Vagina (tissue), 2 donors: ENCODE measurements at places on chromosomes 3 and 15.

DNA sequence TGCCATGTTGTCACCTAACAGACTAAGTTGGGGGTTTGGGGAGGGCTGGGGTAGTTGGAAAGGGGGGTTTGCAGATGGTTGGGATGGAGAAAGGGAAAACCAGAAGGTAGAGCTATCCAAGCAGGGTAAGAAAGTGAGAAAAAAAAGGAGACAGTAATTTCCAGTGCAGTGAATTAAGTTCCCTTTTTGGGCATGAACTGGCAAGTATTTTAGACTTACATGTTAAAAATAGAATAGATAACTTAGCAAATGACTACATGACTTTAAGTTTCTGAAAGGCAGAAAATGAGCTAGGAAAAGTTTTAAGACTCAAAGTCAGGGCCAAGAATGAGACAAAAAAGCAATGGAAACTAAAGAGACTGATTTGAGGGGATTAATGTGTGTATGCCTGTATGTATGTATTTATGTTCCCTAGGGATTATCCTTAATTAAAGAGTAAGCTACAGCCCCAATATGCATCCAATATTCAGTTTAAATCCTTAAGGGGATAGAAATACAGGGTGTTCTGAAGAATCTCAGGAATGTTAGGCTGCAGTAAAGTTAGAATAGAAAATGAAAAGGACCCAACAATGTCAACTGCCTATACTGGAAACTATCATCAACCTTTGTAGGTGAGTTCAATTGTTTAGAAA lies 285.2 kb upstream of the MME start:
- H3K27ac ChIP-seq: no peak overlapping the region
- H3K36me3 ChIP-seq: no peaks in the 10 kb centered on the region
- no peaks in the 10 kb centered on the region for H3K4me1 ChIP-seq
- DNase-seq: no peak
- no peaks in the 10 kb centered on the region for H3K27me3 ChIP-seq
- H3K4me3 ChIP-seq: no peak overlapping the region

- no peaks in the 10 kb centered on the region for H3K27me3 ChIP-seq
- no peaks in the 10 kb centered on the region for H3K36me3 ChIP-seq
- DNase-seq: no peak
- no peak overlapping the region for H3K27ac ChIP-seq
- no peaks in the 10 kb centered on the region for H3K4me1 ChIP-seq
Measured at GRCh38 chr15:25241241-25241801, 197.5 kb downstream of the UBE3A start.

GRCh38 chr3:152362086-152362485 lies 93.4 kb downstream of the MBNL1 start:
- no peaks in the 10 kb centered on the region for H3K36me3 ChIP-seq
- H3K4me1 ChIP-seq: peaks cover 31% of the 10 kb centered on the region
- H3K27me3 ChIP-seq: no peaks in the 10 kb centered on the region
- DNase-seq: no peak

DNA sequence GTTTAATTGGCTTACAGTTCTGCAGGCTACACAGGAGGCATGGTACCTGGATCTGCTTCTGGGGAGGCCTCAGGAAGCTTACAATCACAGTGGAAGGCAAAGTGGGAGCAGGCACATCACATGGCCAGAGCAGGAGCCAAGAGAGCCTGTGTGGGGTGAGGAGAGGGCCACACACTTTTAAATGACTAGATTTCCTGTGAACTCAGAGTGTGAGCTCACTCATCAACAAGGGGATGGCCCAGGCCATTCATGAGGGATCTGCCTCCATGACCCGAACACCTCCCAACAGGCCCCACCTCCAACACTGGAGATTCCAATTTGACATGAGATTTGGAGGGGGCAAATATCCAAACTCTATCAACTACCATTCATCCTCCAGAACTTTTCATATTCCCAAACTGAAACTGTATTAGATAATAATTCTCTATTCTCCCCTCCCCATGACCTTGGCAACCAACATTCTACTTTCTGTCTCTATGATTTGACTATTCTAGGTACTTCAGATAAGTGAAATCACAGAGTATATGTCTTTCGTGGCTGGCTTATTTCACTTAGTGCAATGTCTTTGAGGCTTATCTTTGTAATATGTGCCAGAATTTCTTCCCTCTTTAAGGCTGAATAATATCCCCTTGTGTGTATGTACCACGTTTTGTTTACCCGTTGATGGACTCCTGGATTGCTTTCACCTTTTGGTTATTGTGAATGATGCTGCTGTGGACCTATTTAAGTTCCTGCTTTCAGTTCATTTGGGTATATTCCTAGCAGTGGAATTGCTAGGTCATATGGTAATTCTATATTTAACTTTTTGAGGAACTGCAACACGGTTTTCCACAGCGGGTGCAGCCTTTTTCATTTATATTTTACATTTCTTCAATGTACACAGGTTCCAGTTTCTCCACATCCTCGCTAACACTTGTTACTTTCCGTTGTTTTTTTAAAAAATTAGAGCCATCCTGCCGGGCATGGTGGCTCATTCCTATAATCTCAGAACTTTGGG lies 43.8 kb downstream of the TKT start:
- no peaks in the 10 kb centered on the region for H3K36me3 ChIP-seq
- no peak for DNase-seq
- no peak overlapping the region for H3K27ac ChIP-seq
- no peaks in the 10 kb centered on the region for H3K4me1 ChIP-seq
- H3K4me3 ChIP-seq: no peak overlapping the region

- DNase-seq: no peak
- H3K4me3 ChIP-seq: no peak overlapping the region
- H3K36me3 ChIP-seq: no peaks in the 10 kb centered on the region
- peak overlapping the region; percentile 21 for H3K27ac ChIP-seq
- no peaks in the 10 kb centered on the region for H3K4me1 ChIP-seq
Measured at GRCh38 chr15:57747206-57747896, 40.8 kb downstream of the POLR2M start.

DNA sequence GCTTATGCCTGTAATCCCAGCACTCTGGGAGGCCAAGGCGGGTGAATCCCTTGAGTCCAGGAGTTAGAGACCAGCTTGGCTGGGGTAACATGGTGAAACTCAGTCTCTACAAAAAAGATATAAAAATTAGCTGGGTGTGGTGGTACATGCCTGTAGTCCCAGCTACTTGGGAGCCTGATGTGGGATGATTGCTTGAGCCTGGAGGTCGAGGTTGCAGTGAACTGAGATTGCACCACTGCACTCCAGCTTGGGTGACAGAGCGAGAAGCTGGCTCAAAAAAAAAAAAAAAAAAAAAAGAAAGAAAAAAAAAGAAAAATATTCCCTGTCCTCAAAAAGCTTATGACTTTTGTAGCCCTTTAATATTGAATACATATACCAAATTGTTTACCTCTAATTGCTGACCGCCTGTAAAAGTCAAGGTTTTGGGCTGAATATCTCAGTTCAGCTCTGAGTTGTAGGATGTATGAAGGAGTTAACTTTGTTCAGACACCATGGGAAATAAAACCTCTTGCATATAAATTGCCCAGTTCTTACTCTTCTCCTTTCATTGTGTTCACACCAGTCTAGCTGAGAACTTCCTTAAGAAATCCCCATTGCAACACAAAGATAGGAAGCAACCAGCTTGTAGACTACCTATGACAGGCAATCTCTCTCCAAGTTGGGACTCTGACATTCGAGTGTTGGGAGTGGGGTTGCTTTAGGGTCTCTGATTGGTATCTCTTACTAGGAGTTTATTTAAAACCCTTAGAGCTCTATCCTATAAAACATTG lies 97.6 kb upstream of the RASGRP1 start:
- H3K36me3 ChIP-seq: no peaks in the 10 kb centered on the region
- no peak for DNase-seq
- no peak overlapping the region for H3K4me3 ChIP-seq
- no peak overlapping the region for H3K27ac ChIP-seq
- no peaks in the 10 kb centered on the region for H3K4me1 ChIP-seq

- H3K27ac ChIP-seq: no peak overlapping the region
- no peaks in the 10 kb centered on the region for H3K36me3 ChIP-seq
- H3K4me3 ChIP-seq: no peak overlapping the region
Measured at GRCh38 chr3:100875239-100875638, 118.0 kb downstream of the ABI3BP start.

DNA sequence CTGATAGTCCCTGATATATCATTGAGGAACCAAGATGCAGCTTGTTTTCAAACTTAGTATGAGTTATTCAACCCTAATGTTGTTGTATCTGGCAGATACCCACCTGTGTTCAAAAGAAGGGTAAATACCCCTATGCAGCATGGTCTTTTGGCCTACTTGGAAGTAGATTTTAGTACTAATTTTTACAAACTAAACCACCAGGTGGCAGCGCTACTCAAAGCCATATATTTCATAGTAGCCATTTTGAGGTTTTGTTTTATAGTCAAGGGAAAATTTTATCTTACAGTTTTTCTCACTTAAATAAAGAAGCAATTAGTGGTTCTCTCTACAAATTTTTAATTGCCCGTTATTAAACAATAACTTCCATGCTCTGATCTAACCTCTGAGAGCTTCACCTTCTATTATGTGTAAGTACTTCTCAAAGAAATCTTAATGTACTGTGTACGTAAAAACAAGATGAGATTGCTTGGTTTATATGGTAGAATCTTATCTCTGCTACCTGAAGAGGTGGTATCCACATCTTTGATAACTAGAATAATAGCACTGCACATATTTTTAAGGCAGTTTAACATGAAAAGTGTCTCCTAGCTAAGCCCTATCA lies 31.5 kb upstream of the MLF1 start:
- H3K4me3 ChIP-seq: no peak overlapping the region
- no peaks in the 10 kb centered on the region for H3K36me3 ChIP-seq
- no peaks in the 10 kb centered on the region for H3K27me3 ChIP-seq
